Right hindlimb (tissue), 1 donor: ENCODE measurements at places on chromosomes 7 and 10.
A peak's percentile ranks its signal among the peaks of the same experiment; 100 is the strongest.

- DNase-seq: no peak
Observed at GRCh38 chr10:72954596-72955554, at the start of gene PLA2G12B. TSS of gene PLA2G12B (minus strand) at chr10:72954806. CDS start at chr10:72954685, 121 bp downstream.

DNA sequence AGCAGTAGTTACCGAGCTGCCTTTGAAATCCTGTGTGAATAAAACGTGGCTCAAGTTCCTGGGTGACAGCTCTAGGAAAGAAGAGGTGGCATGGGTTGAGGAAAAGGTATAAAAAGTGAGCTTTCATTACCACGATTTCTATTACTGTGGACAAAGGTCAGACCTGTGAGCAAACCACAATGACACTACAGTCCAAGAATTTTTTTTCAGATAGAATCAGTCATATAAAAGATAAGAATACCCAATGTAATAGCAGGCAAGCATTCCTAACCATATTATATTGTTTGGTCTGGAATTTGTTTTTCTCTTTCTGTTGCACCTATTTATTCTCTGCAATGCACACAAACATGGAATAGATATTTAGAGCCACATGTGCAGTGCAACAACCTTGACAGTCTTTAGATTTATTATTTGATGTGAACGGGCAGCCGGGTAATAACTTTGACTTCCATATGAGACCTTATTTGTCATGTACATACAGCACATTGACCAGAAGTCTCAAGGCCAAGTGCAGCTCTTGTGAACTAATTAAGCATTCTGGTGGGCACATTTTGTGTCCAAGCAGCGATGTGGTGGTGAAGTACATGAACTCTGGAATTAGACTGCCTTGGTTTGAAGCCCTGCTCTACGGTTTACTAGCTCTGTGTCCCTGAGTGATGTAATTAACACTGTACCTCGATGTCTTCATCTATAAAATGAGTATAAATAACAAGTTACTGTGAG is 156.8 kb downstream of the NRCAM start:
- no peak for DNase-seq

- DNase-seq: no peak
Observed at GRCh38 chr10:37860494-37861190, 3.2 kb upstream of the ZNF248 start.

DNA sequence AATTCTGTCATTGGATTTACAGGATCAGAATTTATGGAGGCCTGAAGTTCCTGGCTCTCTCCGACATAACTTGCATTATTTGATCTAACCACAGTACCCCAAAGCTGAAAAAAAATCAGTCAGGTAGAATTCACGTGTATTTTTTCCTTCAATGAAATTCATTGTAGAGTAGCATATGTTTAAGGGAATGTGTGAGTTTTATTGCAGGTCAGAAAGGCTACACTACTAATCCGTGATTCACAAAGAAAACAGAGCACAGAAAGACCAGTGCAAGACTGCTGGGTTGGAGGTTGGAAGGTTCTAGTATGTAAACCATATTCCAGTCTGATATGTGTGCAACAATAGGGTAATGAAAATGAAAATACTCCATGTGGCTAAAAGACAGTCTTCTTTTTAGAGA is 247.0 kb upstream of the FERD3L start:
- DNase-seq: no peak

DNA sequence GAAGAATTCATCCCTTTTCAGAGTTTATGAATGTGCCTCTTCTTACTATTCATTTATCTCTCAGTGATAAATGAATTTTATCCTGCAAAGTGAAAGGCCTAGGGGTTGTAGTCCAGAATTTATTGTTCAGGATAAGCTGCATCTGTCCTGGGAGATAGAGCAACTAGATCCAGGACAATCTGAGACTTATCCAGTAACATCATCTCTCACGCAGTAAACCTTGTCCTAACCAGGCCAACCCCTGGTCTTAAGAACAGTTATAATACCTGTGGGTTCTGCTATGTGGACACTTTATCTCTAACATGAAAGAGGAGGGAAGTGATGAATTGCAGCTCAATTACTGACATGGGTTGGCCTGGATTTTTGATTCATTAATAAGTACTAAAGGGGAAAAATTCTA is 287.6 kb downstream of the BMPER start:
- DNase-seq: no peak

- no peak for DNase-seq
Observed at GRCh38 chr7:15457990-15458955, 103.5 kb downstream of the AGMO start.

GRCh38 chr7:130377178-130377577 is 3.1 kb upstream of the CPA1 start:
- no peak for DNase-seq

- DNase-seq: no peak
Observed at GRCh38 chr7:74116356-74116755, 32.8 kb downstream of the LIMK1 start.

DNA sequence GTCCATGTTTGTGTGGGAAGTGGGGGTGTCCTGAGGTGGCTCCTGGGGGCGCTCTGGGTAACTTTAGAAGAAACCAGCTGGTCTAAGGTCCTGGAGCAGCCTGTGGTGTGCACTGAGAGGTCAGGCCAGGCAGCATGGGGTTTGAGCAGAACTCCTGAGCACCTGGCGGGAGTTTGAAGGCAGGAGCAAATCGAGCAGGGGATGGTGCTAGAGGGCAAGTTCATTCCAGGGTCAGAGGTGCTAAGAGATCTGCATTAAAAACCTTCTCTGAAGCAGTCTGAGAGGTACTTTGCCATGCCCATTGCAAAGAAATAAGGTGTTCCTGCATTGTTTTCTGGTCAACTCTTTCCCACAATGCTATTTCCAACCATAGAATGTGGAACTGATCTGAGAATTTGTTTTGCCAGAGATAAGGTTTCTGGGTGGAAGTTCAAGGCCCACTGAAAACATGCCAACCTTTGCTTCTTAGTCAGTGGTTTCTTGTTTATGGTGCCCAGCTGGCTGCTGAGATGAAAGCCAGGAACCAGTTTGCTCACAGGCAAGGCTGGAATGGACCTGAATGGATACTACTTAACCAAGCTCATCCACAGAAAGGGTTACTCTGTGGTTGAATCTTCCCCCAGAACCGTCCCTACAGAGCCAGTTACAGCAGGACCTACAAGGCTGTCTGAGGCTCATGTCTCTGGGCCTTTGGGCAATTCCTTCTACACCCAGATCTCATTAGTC is 136.3 kb upstream of the TMEM72 start:
- no peak for DNase-seq

GRCh38 chr10:109071539-109071938 is 851.8 kb downstream of the XPNPEP1 start:
- no peak for DNase-seq

GRCh38 chr7:84002348-84002747 is 192.2 kb downstream of the SEMA3A start:
- no peak for DNase-seq

DNA sequence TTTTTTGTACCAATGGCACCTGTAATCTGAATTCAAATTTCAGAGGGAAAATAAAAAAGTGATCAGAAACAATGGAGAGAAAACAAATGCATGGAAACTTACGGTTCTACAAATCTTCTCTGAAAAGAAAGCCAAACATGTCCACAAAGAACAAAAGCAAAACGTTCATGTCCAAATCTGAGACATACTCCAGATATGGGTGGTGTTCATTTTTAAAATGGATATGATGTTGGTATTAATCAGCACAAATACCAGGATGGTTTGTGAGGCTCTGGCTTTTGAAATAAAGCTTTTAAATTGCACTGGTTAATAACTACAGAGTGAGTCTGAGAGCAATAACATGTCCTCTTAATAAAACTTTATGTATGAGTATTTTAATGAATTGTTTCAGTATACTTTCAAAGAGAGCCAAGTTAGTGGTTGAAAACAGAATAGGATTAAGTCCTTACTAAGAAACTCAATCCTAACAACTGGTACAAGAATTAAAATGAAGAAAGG is 366.4 kb downstream of the INHBA start:
- DNase-seq: no peak

- DNase-seq: no peak
Observed at GRCh38 chr10:43880160-43880559, 231.5 kb upstream of the ZNF32 start.

GRCh38 chr10:14052931-14053330 is 277.8 kb downstream of the FRMD4A start:
- no peak for DNase-seq

GRCh38 chr7:92586403-92586802 is 3.8 kb downstream of the FAM133B start:
- no peak for DNase-seq

GRCh38 chr7:29884399-29885272 is 78.3 kb downstream of the WIPF3 start:
- DNase-seq: peak; percentile 45

- DNase-seq: no peak
Observed at GRCh38 chr7:34584526-34584925, 73.5 kb upstream of the NPSR1 start.

DNA sequence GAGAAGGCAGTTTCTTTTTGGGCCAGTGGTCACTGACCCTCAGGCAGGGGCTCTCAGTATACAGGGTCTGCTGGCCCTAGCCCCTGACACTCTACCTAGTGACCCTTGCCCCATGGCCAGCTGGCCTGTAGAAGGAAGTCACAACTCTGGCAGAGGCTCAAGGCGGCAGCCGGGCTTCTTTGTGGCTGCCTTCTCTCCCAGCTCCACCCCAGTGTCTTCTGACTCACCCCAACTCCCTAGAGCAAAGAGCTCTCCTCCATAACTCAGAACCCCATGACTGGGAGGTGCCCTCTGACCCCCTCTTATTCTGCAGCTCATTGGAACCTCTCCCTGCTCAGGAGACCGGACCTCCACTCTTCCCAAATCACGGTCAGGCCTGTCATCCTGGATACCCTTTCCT is 358.2 kb downstream of the FGFR2 start:
- no peak for DNase-seq

DNA sequence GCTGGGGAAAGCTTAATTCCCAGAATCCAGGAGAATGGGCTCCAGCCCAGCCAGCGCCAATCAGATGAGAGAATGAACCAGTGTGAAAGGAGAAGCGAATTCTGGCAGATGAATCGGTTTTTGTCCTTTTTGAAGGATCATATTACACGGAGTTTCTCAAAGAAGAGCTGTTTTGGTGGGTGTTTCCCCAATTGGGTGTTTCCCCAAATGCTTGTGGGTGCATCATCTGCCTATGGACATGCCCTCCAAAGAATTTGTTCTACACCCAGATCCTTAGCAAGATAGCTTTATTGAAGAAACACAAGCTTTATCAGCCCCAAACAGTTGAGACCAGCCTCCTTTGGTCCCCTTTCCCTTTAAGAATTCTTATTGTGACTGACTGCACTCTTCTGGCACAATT is 186.5 kb upstream of the GPR26 start:
- no peak for DNase-seq

DNA sequence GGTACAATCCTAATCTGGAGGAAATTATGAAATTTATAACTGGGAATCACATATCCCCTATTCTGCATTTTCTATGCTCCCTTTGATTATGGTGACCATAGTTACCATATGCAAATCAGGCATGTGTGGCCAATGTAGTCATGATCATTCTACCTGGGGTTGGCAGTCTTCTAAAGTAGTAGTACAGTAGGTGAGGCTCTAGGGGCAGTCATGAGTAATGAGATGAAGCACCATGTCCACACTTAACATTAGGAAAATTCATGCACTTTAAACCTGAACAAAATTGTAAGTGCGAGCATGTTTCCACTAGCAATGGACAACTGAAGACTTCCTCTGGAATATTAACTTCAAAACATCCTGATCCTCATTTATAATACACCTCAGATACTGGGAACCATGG is 545.9 kb downstream of the SUGCT start:
- DNase-seq: no peak

DNA sequence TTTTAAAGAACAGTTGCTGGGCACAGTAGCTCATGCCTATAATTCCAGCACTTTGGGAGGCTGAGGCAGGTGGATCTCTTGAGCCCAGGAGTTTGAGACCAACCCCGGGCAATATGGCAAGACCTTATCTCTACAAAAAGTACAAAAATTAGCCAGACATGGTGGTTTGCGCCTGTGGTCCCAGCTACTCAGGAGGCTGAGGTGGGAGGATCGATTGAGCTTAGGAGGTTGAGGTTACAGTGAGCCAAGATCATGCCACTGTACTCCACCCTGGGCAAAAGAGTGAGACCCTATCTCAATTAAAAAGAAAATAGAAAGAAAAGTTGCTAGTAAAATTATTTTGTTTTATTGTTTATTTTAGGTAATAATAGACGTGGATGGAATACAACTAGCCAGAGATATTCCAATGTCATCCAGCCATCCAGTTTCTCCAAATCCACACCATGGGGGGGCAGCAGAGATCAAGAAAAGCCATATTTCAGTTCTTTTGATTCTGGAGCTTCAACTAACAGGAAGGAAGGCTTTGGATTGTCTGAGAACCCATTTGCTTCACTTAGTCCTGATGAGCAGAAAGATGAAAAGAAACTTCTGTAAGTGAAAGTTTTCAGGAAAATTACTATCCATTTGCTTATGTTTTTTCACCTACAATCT is 3.0 kb downstream of the NUP42 start:
- DNase-seq: peak; percentile 72

DNA sequence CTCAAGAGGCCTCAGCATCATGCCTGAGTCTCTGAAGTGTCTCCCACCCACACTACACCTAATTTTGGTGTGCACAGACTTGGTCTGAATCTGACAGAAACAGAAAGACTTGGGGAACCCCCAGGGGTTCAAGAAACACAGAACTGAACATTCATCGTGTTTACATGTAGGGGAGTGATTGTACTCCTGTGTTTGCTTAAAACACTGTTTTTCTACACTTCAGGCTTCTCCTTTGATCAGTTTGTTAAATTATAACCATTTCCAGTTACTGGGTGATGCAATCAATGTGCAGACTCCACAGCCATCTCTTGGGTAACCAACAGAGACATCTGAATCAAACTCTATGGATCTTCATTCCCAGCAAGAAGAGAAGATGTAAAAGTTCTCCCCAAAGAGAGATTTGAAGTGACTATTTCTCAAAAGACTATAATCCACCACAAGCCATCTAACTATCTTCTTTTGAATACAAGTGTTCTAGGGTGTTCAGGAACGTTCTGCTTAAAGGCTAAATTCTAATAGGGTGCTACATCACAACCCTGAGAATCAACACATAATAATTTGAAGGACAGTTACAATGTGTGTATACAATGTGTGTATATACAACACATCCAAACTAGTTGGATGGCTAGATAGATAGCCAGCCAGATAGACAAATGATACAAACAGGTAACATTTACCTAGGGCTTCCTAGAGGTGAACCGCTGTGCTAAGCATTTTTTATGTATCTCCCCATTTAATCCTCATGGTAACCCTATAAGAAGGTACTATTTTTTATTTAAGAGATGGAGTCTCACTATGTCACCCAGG is 34.2 kb downstream of the DNAJC12 start:
- DNase-seq: no peak

- no peak for DNase-seq
Observed at GRCh38 chr7:124263232-124263827, 230.5 kb upstream of the TMEM229A start.
